ENCODE measurements at places on chromosomes 16 and 17. TPM values are rescaled to one million over a fixed set of nuclear protein-coding genes. Genes with fewer than 3 reads are reported as not detected.

DNA sequence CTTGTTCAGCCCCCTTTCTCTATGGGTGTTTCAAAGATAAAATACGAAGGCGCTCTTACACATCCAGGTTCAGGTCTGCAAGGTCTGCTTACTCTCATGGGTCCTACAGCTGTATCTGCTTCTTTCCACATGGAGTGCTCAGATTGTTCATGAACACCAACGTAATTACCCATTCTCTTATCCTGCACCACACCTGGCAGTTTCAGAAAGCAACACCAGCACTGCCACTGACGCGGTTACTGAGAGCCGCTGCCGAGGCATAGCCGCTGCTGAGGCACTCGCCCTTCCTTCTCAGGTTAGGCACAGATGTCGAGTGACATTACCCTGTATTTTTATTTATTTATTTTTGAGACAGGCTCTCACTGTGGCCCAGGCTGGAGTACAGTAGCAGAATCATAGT, 147.1 kb downstream of the RPTOR start:
- no peak for DNase-seq

DNA sequence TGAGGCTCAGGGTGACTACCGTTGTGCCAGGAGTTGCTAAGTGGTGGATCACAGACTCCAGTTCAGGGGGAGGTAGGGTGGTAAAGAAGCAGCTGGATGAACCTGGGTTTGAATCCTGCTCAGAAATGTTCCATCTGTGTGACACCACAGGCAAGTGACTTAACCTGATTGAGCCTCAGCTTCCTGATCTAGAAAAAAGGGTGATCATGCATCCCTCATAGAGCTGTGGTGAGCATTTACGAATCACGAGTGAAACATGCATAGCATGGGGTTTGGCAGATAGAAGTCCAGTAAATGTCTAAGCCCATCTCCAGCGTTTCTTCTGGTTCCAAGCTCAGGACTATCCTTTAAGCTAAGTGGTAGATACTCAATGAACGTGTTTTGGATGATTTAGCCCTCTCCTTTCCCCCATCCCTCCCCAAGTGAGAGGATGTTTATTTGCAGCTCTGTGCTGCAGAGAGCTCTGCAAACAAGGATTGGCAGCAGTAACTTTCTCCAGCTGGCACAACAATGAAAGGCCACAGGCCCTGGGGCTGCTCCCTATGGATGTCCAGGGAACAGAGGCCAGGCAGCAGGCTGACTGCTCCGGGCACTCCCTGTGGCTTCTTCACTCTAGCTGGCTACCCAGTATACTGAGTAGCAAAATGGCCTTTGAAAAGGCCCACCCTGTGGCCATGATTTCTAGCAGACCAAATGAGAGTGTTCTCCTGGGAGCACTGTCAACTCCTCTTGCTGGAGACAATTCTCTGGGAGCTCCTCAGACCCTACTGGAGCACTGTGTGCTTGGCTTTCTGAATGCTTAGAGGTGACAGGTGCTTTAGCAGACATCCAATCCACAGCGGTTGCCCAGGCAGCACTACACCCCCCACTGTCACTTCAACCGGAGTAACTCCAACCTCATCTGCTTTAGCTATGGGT, 21.3 kb downstream of the CA4 start:
- DNase-seq: no peak

Gene CCDC78
- 0.50 TPM for total RNA-seq

Gene MYH2
- total RNA-seq: not detected

Data from left cardiac atrium (tissue), 4 donors.